CD8-positive, alpha-beta T cell (primary cell): ENCODE measurements at places on chromosomes 5 and 9.
A peak's percentile ranks its signal among the peaks of the same experiment; 100 is the strongest.

DNA sequence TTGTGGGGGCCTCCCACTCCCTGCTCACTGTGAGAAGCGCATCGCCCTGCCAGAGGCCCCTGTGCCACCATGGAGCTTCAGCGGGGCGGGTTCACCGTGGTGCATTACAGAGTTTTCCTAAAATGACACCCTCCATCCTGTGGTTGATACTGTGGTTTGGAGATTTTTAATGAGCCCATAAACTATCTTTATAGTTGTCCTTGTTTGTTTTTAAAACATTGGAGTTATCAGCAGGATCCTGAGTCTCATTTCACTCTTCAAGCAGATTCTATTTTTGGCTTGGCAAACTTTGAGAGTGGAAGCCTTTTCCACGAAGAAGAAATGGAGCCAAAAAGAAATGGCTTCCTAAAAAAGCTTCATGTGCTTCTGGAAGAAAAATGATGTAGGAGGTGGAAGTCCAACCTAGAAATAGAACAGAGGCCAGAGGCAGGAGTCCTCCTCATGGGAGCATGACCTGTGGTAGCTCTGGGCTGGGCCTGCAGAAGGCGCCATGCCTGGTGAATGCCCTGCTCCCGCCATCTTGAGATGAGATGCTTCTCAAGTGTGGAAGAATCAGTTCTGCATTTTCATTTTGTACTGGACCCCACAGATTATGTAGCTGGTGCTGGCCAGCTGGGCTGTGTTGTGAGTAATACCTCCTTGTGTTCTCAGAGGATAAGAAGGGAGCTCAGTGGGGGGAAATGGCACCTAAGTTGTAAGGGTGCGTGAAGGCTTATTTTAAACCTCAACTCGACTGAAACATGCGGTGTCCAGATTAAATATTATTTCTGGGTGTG, 79.0 kb upstream of the RAI14 start:
- no peak for DNase-seq

DNA sequence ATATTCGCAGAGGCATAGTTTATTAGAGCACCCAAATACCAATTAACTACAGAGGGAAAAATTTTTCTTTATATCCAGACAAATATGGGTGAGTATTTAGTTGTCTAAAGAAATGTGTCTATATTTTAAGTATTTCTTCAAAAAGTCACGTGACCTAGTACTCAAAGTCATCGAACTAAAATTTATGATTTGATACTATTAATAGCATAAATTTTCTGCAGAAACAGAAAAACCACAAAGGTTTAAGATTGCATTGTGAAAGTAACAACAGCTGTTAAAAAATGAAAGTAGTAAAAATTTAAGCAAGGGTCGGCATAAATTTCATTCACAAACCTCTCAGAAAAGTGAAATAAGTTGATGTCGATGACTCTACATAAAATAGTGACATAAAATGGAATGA, 323.9 kb upstream of the RORB start:
- no peak for DNase-seq

DNA sequence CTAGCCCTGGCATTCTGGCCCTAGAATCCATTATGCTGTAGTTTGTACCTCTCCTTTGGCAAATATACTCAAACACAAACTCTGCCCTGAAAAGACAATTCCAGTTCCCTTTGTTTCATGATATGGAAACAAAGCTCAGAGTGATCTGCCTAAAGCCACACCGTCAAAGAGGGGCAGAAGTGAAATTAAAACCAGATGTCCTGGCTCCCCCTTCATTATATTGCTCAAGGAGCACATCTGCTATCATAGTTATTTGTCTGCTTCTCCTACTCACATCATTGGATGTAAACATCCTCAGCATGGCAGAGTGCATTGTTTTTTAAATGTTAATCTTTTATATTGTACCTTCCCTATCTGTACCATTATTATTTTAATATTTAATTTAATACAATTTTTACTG, 266.7 kb upstream of the SMARCA2 start:
- DNase-seq = no peak

GRCh38 chr5:144731786-144732185, 561.1 kb downstream of the KCTD16 start:
- DNase-seq = no peak

- peak; percentile 36 for DNase-seq
Measured at GRCh38 chr5:163347671-163348070, 89.7 kb upstream of the CCNG1 start.
